ENCODE measurements at places on chromosomes 7 and 10.

- no peak for DNase-seq
Observed at GRCh38 chr10:129761981-129762956, 201.8 kb downstream of the EBF3 start.

DNA sequence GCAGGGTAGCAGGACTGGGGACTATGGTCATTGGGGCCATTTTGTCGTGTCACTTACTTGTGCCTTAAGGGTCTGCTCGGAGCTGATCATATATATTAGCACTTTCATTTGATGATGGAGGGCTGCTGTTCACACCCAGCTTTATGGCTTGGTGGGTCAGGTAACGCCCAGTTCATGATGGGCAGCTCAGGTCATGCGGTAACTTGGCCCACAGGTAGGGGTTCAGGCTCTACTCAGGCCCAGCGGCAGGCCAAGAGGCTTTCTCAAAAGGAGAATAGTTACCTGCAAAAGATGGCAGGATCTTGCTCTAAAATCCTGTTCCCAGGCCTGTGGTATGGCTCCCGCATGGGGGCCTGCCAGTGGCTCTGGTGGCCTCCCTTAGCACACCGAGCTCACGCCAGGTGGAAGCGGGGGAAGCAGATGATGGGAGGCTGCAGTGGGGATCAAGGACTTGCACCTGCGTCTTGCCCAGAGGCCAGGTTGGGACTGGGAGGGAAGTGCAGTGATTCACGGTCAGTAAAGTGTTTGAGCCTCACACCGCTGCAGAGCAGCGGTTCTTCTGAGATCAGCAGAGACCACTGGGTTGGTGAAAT, 109.5 kb downstream of the ADCY1 start:
- DNase-seq = peak; percentile 19

DNA sequence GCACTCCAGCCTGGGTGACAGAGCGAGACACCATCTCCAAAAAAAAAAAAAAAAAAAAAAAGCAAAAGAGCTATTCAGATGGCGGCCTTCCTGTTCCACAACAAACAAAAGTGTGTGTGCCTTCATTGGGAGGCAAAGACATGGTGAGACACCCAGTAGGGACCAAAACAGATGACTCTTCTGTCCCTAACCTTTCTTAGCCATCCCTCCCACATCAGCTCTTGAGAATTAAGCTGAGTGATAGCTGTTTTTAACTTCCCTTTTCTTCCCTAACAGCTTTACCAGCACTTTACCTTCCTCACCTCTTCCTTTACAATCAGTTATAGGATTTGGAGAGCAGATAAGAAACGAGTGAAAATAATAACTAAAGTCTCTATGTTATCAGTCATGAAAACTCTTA, 48.2 kb downstream of the ARMH3 start:
- no peak for DNase-seq

DNA sequence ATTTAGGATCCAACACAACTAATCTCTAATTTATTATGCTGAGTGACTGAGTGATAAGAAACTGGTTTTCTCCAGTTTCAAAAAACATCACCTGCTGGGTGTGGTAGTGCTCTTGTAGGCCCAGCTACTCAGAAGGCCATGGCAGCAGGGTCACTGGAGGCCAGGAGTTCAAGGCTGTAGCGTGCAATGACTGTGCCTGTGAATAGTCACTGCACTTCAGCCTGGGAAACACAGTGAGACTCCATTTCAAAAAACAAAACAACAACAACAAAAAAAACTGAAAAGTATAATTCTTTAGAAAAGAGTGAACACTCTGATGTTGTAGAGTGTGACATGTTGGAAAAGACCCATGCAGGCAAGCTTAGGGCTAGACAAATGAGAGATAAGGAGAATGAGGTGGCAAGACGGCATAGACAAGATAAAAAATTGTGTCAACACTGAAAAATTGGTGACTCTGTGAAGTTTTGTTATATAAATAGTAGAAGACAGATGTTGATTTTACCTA, 150.1 kb upstream of the GPR22 start:
- DNase-seq = no peak

DNA sequence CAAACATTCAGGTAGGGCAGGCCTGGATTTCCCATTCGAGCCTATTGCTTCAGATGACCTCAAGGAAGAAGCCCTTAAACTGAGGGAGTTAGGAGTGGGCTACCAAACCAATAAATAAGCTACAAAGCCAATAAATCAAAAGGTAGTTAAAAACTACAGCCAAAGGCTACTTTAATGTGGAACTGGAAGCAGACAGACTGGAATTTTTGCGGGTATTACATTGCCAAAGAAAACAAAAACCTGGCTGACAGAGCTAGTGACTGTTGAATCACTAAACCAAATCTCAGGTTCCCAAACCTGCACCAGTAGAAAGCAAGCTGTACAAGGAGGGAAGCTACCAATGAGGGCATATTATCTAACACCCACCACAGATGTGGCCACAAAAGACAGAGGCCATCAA, 315.6 kb downstream of the GRM8 start:
- no peak for DNase-seq

- DNase-seq = no peak
Observed at GRCh38 chr7:99129001-99129400, 14.9 kb downstream of the SMURF1 start.

GRCh38 chr10:91378061-91378460, 32.1 kb upstream of the HECTD2 start:
- no peak for DNase-seq

- DNase-seq = no peak
Observed at GRCh38 chr10:103836861-103837260, 18.5 kb downstream of the SH3PXD2A start.

DNA sequence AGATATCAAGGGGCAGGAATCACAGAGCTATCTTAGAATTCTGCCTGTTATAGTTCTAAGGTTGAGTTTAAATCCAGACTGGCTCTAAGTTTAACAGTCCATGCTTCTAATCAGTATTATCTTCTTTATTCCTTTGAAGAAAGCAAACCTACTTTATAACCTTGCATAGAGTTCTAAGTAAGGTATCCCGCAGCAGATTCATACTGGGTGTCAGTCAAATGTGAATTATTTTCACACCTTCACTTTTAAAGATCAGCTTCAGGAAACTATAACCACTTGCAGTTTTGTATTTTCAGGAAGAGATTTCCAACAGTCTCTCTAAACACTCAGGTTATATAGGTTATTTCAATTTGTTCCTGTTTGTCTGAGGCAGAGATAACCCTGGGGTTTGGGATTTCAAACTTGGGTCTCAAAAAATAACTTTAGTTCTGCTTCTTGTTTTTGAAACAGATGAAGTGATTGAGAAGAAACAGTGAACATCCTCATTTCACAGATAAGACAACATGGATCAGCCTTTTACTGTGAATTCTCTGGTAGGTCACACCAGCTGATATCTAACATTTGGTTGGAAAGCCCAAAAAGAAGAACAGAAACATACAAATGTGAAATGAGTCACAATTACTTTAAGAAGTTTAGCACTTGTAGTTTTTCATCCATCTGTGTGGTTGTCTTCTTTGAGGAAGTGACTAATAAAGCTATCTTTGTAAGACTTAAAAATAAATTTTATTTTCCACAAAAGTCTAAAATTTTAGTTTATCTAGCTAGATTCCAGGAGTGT, 21.4 kb downstream of the STAMBPL1 start:
- DNase-seq = no peak

GRCh38 chr7:79298145-79298760, 155.2 kb downstream of the MAGI2 start:
- no peak for DNase-seq

- no peak for DNase-seq
Observed at GRCh38 chr7:139737221-139738100, 40.3 kb downstream of the HIPK2 start.

- DNase-seq = no peak
Observed at GRCh38 chr7:133705596-133705995, 421.5 kb upstream of the LRGUK start.

- DNase-seq = no peak
Observed at GRCh38 chr10:106793617-106794016, 370.9 kb downstream of the SORCS1 start.

- DNase-seq = no peak
Observed at GRCh38 chr7:128357217-128357613, 4.3 kb downstream of the PRRT4 start.

DNA sequence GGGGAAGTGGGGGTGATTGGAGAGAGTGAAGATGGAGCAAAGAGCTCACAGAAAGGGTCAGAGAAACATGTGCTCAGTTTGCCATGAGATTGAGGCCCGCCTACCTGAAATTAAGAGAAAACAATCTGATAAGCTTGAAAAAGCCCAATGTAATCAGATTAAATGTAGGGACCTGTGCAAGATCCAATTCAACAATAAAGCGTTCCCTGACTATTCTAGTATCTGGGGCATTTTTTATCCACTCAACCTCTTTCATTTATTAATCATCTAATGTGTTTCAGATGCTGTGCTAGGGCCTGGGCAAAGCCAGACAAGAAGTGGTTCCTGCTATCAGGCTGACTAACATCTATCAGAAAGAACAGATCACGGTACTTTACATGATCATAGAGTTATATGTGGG, 238.4 kb upstream of the MYO3A start:
- DNase-seq = no peak
